HFFc6 (cell line): ENCODE measurements at places on chromosomes 6 and 20.

- DNase-seq, result no peak
Measured at GRCh38 chr6:71072508-71072907, 115.6 kb upstream of the B3GAT2 start.

DNA sequence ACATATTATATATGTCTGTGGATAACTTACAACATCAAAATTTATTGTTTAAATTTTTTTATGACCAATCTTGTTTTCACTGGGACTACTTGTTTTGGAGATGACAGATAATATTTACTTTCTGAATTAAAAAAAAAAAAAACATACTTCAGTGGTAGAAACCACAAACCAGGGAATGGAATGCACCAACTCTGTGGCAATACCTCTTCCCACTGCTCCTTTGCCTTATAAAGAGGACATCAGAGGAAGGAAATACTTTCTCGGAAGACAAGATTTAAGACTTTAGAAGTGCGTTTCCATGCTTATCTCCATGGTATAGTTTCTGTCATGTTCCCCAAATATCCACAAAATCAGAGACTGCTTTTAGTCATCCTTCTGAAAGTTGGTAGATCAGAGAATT, 1241.1 kb upstream of the EYS start:
- no peak for DNase-seq

GRCh38 chr6:130906736-130907381, 79.7 kb downstream of the SMLR1 start:
- DNase-seq, result peak; percentile 49

DNA sequence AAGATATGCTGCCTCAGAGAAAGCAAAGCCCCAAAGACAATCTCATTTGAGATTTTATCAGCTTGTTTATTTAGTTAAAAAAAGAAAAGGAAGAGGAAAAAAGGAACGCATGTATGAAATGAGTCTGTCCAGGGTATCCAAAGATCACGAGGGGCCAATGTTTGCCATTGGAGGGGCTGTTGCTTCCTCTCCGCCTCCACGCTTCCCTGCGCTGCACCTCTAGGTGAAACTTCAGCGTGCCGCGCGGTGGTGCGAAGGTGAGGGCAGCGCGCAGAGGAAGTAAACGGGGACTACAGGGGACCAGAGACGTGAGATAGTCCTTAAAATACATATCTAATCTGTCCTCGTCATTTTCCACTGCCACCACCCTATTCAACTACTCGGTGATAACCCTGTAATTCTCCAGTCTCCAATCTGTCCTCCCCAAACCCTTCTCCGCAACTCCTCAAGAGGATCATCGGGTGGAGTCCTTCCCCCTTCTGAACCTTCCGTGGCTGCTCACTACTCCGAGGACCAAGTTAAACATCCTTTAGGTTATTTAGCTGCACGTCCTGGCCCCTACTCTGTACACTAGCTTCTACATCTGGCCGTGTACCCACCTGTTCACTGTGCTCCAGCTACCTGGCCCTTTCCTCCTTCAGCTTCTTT, 1.1 kb upstream of the DCBLD1 start:
- no peak for DNase-seq

DNA sequence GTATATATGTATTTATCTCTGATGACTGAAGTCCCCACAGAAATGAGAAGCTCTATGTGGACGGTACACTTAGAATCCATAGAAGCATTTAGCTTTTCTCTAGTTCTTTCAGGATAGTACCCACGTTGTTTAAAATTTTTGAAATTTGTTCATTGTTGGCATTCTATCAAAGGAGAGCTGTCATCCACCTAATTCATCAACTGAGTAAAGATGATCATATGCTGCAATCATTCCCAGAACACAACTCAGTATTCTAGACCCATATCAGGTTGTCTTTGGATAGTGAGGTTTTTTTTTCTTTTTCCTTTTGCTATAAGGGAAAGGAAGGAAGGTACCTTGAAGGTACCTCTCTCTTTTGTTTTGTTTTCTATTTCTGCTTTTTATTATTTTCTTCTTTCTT, 9.3 kb downstream of the SERAC1 start:
- DNase-seq, result no peak

DNA sequence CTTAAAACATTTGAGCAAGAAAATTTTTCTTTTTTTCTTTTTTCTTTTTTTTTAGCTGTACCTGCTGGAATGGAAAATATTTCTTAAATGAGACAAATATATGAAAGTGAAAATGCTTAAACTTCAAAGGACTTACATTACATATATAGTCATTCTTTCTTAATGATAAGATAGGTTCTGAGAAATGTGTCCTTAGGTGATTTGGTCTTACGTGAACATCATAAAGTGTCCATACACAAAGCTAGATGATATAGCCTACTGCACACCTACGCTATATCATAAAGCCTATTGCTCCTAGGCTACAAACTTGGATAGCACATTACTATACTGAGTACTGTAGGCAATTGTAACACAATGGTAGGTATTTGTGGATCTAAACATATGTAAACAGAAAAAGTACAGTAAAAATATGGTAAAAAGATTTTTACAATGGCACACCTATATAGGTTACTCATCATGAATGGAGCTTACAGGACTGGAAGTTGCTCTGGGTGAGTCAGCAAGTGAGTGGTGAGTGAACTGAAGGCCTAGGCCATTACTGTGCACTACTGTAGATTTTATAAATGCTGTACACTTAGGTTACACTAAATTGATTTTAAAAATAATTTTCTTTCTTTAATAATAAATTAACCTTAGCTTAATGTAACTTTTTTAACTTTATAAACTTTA, 54.6 kb downstream of the RPP21 start:
- peak; percentile 23 for DNase-seq

DNA sequence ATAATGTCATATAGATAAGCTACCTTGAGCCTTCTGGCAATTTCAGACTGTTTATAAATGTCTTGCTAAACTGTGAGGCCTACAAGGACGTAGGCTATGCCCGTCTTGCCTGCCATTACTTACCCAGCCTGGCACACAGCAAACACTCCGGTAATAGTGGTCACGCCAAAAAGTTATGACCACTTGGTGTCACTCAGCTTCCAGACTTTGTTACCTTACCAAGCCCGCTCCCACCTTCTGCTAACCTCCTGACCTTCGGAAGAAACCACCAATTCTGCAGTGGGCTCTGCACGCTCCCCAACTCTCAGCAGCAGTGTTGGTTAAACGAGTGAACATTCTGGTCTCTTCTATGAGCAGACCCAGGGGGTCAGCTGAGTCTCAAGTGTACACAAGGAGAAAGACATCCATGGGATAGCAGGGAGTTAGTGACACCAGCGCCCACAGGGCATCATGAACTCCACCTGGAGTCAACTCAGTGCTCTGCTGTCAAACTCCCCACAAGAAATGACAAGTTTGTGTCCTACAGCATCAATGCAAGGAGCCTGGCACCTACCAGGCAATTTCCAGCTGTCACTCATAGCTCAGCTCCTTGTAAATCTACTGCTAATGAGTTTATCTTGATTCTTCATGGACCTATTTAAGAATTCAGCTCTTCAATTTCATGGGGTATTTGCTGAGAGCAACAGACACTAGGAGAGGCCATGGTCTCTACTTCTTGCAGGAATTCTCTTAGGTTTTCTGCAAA, 119.9 kb downstream of the TTLL2 start:
- DNase-seq, result no peak
